Fibroblast of mammary gland (primary cell): ENCODE measurements at places on chromosomes 13 and 19.

GRCh38 chr13:29711776-29712175 lies 116.3 kb upstream of the SLC7A1 start:
- no peak for DNase-seq

GRCh38 chr19:51272183-51272810 lies 21.4 kb downstream of the SIGLECL1 start:
- DNase-seq: no peak

GRCh38 chr13:53351021-53351420 lies 322.4 kb downstream of the OLFM4 start:
- DNase-seq: no peak

DNA sequence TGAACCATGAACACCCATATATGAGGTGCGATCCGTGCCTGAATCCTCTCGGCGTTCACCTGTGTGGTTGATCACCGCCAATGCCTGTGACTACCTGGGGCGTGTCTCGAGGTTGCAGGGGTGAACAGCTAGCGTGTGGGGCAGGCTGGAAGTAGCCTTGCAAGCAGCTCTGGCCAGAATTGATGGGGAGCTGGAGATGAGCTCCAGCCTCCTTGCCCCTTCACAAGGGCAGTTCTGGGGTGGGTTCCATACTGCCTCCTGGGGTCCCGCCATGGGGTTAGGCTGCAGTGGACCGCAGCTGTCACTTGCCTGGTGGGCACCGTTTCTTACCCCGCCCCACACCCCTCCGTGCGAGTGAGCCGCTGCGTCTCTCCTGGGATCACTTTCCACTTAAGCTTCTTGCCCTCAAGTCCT lies 154.5 kb upstream of the SOX1 start:
- no peak for DNase-seq
